SK-N-MC (cell line): ENCODE measurements at places on chromosomes 2 and 18.

DNA sequence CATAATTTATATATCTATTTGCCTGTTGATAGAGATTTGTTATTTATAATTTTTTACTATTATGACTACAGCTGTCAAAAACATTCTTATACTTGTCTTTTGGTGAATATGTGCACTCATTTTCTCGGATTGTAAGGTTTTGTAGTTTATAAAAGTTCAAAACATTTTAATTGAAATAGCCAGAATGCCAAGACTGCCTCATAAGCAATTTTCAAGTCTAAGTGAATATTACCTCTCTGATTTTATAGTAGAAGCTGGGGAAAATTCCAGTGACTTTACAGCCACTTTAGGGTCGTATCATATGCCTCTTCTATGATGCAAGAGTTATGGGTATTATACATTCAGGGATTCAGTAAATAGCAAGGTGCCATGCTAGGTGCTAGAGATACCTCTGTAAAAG lies 21.0 kb downstream of the ZC3H6 start:
- no peak for DNase-seq

- no peak for DNase-seq
Observed at GRCh38 chr2:196316050-196316430, 144.7 kb upstream of the STK17B start.

DNA sequence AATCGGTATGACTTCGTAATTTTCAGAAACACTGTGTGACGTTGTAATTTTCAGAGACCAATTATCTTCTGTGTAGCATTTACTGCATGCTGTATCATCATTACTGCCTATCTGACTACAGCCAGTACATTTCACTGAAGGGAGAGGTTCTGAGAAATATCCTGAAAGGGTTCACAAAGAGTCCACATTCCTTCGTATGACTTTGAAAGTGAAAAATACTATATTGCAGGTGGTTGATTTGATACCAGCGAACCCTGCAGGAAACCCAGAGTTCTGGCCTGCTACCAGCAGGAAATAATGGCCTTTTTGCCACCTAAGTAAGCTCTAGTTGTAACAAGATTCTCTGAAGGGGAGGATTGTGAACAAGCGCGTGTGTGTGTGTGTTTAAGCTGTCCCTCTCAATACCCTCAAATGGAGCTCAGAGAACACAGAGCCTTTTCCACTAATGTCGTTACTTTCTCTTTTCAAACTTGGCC lies 155.5 kb downstream of the ARHGAP28 start:
- DNase-seq, result no peak

- no peak for DNase-seq
Observed at GRCh38 chr2:27795093-27795834, 23.7 kb downstream of the MRPL33 start.

- no peak for DNase-seq
Observed at GRCh38 chr2:17966798-17967197, 88.3 kb downstream of the KCNS3 start.

DNA sequence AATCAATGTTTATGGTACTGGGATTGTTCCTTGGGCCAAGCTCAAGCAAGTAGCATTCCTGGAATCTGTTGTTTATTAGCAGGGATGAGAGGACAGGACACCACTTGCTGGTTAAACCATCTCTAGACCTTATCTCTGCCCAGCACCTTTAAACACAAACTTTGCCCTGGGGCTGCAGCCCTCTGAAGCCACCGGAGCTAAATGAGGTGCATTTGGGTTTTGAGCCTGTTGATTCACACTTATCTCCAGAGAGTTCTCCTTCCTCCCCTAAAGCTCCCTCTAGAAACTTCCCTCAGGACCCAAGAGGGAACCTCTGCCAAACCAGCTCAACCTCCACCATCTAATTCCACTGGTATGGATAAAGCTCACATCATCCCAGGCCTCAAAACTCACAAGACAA lies 94.8 kb upstream of the EPAS1 start:
- no peak for DNase-seq

GRCh38 chr2:133500917-133501316 lies 67.3 kb downstream of the NCKAP5 start:
- no peak for DNase-seq

GRCh38 chr2:102478686-102479470 lies 5.9 kb downstream of the SLC9A4 start:
- DNase-seq, result no peak

- no peak for DNase-seq
Observed at GRCh38 chr2:43766006-43766405, 7.8 kb upstream of the DYNC2LI1 start.

DNA sequence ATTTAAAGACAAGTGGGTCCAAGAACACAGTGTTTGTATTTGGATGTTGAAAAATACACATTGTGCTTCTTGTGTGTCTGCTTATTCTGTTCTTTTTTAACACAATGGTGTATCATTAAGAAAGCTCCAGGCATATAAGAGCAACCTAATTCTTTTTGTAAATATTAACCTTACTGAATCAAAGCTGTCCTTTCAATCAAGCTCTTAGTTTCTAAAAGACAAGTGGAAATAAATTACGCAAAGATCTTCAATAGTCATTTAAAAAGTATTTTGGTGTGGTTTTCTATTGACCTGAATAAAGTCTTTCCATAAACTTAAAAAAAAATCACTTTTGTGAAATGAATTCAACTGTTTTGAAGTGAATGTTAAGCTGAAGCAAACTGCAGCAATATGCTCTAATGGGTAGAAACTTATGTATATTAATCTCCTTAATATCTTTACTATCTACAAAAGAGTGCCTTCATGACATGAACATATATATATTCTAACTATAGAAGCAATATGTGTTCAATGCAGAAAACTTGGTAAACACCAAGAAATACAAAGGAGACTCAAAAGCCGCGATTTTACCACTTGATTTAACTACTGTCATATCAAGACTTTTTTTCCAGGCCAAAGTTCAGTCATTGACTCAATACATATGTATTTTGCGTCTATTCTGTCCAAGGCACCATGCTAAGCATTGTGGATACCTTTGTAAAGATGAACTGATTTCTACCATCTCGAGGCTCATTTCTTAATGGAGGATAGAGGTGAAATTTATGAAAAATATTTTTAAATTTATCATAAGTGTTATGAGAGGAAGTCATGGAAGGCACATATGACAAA lies 97.7 kb downstream of the ARHGAP15 start:
- no peak for DNase-seq

DNA sequence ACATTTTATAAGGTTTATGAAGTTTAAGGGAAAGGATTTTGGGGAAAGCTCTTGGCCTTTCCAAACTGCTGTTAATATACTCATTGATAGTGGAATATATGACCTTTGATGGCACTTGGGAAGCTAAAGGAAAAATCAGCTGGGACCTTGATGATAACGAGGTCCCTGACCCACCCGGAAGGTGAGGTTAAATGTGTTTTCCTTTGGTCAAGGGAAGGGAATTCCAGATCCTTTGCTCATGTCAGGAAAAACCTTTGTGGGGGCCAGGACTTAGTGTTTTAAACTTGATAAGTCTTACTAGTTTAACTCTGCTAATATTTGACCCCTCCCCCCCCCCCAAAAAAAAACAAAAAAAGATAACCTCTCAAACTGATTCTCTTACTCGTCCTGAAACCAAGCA lies 50.7 kb downstream of the CRIM1 start:
- DNase-seq, result no peak

DNA sequence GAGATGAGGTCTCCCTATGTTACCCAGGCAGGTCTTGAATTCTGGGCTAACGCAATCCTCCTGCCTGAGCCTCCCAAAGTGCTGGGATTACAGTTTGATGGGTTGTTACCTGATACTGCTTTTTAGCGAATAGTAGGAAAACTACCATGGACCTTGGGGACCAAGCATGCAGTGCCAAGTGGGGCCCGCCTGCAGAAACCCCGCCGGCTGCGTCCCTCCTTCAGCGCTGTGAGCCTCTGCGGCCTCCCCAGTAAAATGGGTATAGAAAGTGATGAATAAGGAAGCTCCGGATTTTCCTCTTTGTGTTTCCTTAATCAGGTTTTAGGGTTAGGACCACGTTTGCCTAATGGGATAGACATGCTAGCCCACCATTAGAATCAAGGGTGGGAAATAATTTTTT lies 30.4 kb downstream of the RAMP1 start:
- no peak for DNase-seq

DNA sequence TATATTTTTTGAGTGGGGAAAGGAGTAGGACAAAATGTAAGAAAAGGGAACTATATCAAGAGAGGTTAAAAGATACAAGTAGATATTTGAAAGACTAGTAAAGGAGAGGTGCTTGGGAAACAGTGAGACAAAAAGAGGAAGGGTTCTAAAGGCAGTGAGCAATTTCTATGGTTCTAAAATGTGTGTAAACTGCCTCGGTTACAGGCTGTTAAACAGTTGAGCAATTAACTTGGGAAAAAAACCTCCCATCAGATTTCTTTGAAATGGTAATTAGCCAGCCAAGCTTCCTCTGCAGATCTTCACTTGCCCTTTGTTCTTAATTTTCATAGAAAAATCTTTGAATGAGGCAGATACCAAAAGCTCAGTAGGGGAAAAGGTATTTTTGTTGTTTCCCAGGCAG lies 238.7 kb upstream of the KCNH7 start:
- no peak for DNase-seq

DNA sequence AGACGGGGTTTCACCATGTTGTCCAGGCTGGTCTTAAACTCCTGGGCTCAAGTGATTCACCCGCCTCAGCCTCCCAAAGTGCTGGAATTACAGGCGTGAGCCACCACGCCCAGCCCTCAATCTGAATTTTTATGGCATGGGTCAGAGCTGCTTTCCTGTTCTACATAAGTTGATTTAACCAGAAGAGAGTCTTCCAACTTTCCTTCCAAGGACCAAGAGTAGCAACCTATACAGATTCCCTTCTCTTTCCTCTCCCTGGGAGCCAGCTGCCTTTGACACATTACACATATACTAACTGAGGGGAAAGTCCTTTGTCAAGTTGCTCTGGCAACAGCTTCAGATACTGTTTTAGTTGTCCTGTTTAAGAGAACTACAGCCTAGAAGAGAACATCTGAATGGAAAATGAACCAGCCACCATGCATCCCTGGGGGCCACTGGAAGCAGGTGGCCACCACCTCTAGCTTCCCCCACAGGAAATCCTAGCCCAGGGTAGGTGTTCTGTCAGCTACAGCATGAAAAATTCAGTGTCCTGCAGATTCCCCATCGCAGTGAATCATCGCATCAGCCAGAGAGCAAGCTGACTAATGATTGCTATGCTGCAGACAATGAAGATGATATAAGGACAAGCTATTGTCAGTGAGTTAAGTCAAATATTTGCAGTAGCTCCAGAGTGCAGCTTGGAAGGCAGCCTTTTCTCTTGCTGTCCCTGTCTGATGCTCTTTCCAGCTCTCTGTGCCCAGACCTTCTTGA lies 62.9 kb downstream of the POMC start:
- no peak for DNase-seq

GRCh38 chr2:31138037-31138962 lies at the start of gene GALNT14:
TSS of gene GALNT14 (minus strand) at chr2:31138440. CDS start at chr2:31138086, 354 bp downstream.
- no peak for DNase-seq

DNA sequence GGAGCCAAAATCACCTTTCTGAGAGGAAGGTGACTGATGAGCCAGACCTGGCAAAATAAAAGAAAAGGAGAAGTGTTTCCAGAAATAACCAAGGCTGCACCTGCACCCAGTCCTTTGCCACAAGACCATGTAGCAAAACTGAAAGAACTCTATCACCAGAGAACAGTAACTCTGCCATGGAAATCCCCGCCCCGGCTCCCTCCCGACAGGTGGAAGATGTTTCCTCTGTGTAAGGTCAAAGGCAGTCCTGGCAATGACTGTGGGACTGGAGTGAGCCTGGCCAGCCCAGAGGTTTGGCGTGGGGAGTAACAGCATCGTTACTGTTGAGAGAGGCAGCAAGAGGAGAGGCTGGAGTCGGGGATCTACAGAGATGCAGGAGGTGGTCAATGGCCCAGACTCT lies 42.3 kb downstream of the SPRED2 start:
- DNase-seq, result no peak

- no peak for DNase-seq
Observed at GRCh38 chr2:204638471-204639194, 93.4 kb downstream of the PARD3B start.

- no peak for DNase-seq
Observed at GRCh38 chr2:216692636-216693413, 2.5 kb downstream of the IGFBP5 start.

- DNase-seq, result no peak
Observed at GRCh38 chr2:32427672-32428610, 71.1 kb downstream of the BIRC6 start.

GRCh38 chr2:239609607-239610310 lies 208.9 kb upstream of the HDAC4 start:
- DNase-seq, result no peak

DNA sequence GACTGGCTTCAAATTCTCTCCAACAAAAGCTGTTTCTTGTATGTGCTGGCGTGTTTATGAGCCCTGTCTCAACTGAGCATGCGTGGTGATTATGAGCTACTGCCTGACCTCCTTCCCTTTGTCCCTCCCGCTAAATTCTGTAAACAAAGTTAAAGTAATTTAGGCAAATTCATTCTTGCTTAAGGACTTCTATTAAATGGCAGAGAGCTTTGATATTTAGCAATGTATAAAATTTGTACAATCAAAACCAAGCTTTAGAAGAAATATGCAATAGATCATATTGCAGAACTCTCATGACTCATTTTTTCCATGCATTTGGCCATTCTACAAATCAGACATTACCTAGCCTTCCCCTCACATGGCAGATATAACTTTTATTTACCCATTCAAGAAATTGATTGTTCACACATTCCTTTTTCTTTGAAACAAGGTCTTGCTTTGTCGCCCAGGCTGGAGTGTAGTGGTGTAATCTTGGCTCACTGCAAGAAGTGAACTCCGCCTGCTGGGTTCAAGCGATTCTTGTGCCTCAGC lies 18.2 kb downstream of the IGFBP2 start:
- no peak for DNase-seq

GRCh38 chr2:227079726-227080125 lies 84.3 kb downstream of the COL4A4 start:
- DNase-seq, result no peak

- DNase-seq, result no peak
Observed at GRCh38 chr18:5309888-5310470, 14.5 kb upstream of the ZBTB14 start.

DNA sequence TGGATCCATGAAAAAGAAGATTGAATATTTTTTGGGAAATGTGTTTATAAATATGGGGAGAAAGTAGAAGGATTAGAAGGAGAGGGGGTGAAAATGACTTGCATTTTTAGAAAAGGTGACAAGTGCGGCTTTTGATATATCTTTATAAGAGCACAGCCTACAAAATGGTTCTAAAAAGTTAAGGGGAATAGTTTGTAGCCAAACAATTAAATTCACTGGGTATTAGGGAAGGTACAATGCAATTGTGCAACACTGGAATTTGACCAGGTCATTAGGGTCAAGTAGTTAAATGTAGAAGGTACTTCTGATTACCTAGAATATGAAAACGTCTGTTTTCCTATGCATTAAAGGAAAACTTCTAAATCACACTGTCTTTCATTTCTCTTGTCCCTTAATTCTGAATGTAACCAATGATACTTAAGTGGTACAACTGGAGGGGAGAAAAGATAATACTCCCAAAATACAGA lies 44.5 kb upstream of the SERTAD2 start:
- no peak for DNase-seq

- peak; percentile 61 for DNase-seq
Observed at GRCh38 chr2:45610281-45611019, 617 bp downstream of the SRBD1 start.

GRCh38 chr2:157934684-157935377 lies 58.7 kb upstream of the ACVR1 start:
- DNase-seq, result no peak
